Right renal cortex interstitium (tissue), 3 donors: ENCODE measurements at places on chromosomes 16 and 17. TPM values are rescaled to one million over a fixed set of nuclear protein-coding genes. Genes with fewer than 3 reads are reported as not detected.

DNA sequence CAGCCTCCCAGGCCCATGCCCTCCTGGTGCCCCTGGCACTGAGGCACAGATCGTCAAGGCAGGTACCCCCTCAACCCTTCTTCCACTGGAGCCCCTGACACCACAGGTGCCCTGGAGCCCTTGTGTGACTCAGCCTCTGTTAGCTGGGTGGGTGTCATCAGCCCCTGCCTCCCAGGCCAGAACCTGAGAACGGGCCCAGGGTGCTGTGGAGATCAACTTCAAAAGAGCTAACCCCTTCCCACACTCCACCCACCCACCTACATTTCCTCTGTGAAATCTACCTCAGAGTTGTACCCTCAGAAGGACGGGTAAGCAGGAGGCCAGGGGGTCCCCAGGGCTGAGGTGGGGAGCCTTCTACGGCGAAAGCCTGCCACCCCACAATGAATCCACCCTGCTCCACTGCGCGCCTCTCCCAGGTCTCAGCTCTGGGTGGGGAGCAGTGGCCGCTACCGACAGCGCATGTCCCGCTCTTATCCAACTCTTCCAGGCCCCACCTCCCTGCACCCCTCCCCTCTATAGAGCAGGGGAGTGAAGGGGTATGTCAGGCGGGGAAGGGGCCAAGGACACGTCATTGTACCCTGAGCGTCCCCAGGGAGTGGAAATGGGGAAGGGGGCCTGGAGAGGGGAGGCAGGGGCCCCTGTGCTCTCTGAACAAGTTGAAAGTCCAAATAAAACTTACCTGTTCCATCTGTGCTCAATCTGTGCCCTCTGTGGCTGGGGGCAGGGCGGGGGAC is 17.6 kb downstream of the TBKBP1 start:
- DNase-seq: no peak

DNA sequence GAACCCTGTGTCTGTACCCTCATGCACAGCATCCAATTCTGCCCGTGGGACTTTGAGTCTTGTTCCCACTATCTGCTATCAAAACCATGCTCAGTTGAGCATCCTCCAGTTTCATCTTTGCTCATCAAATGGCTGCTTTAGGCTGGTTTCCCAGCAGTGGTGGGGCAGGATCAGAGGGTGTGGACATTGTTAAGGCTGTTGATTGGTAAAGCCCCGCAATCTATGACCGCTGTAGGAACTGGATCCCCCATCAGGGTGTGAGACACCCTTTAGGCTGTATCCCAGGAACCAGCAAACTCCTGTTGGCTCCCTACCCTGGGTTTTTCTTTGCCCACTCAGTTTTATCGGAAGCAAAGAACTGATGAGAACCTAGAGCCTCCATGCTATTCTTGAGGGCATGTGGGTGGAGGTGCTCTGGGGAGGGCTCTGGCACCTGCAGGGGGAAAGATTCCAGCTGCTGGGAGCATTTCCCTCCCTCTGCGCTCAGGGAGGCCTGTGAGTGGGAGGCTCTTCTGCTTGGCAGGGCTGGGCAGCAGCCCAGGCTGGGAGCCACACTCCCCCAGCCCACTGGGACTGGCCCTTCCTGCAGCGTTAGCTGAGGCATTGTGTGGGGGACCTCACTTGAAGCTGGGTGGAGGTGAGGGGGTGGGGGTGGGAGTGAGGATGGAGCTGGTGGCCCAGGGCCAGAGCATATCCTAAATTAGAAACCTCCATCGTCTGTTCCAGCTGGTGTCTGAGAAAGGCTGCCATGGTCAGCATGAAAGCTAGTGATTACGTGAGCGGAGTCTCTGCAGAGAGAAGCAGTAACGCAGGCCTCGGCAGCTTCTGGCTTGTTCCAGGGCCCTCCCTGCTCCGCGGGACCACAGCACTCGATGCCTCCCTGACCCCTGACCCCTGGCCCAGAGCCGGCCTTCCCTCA is 160.6 kb downstream of the IRF8 start:
- no peak for DNase-seq

- no peak for DNase-seq
These were observed 32.9 kb upstream of the CLEC18A start for GRCh38 chr16:69918241-69918640.

GRCh38 chr16:4706871-4707270 is 13.5 kb downstream of the NUDT16L1 start:
- DNase-seq: no peak

DNA sequence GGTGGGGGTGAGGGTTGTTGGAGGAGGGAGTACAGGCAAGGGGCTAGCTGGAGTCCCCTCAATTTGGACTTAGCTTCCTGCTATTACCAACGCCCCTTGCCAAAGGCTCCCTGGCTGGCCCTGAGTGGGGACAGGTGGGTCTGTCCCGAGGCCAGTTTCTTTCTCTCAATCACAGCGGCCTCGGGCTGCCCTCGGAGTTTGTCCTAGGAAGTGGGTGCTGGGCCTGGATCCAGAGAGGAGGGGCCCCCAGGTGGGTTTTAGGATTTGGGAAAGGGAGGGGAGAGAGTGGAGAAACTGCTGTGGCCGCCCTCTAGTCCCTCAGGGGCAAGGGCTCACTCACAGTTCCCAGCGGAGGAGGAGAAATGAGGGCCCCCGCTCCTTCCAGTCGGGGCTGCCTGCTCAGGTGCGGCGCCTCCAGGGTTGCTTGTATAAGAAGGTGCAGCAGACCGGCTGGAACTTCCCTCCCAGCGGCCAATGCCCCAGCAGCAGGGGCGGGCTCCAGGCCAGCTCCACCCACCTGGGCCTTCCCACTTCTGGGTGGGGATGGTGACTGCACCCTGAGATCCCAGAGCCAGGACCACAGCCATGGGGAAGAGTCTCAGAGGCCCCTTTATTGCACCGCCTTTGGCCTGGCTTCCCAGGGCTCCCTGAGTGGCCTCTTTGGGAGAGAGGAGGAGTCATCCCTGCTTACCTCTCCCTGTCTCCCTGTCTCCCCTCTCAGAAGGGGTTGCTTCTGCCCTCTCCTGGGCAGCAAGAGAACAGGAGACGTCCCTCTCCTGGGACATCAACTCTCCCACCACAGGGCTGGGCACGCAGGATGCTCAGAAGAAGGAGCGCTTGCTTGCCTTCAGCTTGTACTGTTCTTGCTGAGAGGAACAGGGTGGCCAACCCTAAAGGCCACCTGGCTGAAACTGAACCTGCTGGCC is 112.0 kb upstream of the SMURF2 start:
- no peak for DNase-seq

GRCh38 chr16:58333985-58334384 is 39.2 kb upstream of the PRSS54 start:
- DNase-seq: no peak

DNA sequence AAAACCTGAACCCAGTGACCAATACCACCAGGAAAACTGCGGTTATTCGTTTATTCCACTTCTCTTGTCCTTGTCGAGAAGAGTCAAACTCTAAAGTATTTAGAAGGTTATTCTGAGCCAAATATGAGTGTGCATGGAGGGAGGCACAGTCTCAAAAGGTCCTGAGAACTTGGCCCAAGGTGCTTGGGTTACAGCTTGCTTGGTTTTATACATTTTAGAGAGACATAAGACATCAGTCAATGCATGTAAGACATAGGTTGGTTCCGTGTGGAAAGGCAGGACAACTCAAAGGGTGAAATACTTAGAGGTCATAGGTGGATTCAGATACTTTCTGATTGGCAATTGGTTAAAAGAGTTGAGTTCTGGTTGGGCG is 681 bp upstream of the TRAP1 start:
- DNase-seq: no peak

GRCh38 chr16:49618955-49619354 is 237.0 kb downstream of the ZNF423 start:
- DNase-seq: no peak

- DNase-seq: no peak
These were observed 17.5 kb downstream of the SOCS1 start for GRCh38 chr16:11238272-11239202.

BEAN1 gene
- polyA plus RNA-seq: 1.2 TPM

KRT33B gene
- not detected for polyA plus RNA-seq

ST6GALNAC1 gene
- 0.18 TPM for polyA plus RNA-seq

MBTD1 gene
- 51.2 TPM for polyA plus RNA-seq

TMEM235 gene
- polyA plus RNA-seq: not detected

RAB34 gene
- polyA plus RNA-seq: 185 TPM

TBC1D26 gene
- 0.64 TPM for polyA plus RNA-seq
